ENCODE measurements at places on chromosomes 13 and 19.

DNA sequence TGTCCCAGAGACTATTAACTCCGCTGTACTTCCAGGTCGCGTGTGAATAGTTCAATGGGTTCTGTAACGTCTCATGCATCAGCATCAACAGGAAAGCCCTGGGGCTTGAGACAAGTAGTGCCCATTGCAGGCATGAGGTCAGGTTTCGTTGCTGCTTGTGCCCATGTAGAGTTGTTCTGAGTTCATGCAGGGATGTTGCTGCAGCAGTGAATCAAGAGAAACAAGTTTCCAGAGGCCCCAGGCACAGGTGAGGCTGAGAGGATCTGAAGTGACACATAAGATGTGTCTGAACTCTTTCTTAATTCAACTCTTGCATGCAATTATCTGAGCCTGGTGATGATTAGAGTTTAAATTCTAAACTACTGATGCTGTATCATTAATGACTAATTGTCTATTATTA, 8.6 kb upstream of the ZNF283 start:
- no peak for DNase-seq

GRCh38 chr19:47340477-47341208, 8.5 kb upstream of the DHX34 start:
- no peak for DNase-seq

GRCh38 chr19:18488838-18489626, 32.8 kb downstream of the ELL start:
- DNase-seq, result no peak

- peak; percentile 44 for DNase-seq
Measured at GRCh38 chr19:14081797-14082674, 3.5 kb downstream of the C19orf67 start.

- DNase-seq, result no peak
Measured at GRCh38 chr13:95251641-95252040, 49.6 kb downstream of the ABCC4 start.

GRCh38 chr19:41351339-41352245, 2.1 kb downstream of the TGFB1 start:
- peak; percentile 86 for DNase-seq

DNA sequence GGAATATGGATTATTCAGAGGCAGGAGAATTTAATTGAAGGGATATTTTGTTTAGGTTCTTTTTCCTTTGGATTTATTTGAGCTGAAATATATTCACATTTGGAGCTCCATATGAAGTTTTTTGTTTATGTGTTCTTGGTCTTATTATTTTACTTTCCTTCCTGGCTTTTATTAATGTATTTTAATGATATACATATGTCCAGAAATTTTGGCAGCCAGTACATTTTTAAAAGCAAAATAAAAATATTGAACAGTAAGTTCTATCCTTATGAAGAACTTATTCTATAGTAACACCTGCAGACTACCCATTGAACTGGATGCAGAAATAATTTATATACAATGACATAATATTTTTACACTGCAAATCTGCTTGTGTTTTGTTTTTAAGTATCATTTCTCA, 323.6 kb downstream of the GPC6 start:
- no peak for DNase-seq

GRCh38 chr13:48334534-48335127, 31.1 kb downstream of the RB1 start:
- DNase-seq, result no peak

- no peak for DNase-seq
Measured at GRCh38 chr13:84812078-84812477, 929.8 kb upstream of the SLITRK1 start.

- DNase-seq, result no peak
Measured at GRCh38 chr13:79680485-79680884, 199.5 kb downstream of the NDFIP2 start.

DNA sequence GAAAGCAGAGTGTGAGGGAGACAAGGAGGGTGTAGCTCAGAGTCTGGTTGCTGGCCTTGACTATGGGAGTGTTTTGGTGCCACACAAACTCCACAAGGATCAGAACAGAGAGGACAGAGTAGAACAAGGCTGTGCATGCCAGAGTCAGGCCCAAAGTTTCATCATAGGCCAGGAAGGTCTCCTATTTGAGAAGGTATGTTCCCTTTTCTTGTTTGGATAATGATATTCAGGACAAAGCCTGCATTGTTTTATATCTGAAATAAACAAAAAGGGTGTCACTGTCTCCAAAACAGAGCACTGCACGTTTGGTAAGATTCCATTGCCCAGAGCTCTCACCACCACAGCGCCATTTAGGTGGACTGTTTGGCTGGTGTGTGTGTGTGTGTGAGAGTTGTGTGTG, 3.1 kb upstream of the ZSCAN5A start:
- DNase-seq, result no peak

GRCh38 chr19:48492925-48493717, 18.5 kb downstream of the LMTK3 start:
- DNase-seq, result peak; percentile 88

Data from stimulated activated naive CD8-positive, alpha-beta T cell treated with anti-CD3 and anti-CD28 coated beads, Interleukin-15, Interleukin-2, amounts not matched to agents 100 U/mL and 50 U/mL, for 24 hours (primary cell).